ENCODE measurements at places on chromosomes 12 and 14.
A peak's percentile ranks its signal among the peaks of the same experiment; 100 is the strongest.

DNA sequence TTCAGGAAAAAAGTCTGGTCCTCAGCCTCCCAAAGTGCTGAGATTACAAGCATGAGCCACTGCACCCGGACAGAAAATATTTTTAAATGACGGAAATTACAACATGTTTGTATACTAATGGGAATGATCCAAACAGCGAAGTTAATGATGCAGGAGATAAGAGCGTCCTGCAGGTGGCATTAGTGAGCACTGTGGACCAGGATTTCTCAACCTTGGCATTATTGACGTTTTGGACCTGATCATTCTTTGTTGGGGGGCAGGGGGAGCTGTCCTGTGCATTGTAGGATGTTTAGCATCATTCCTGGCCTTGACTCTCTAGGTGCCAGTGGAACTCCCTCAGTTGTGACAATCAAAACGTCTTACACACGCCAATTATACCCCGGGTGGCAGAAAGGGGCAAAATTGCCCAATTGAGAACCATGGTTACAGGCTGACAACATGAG is 34.1 kb downstream of the SCFD1 start:
- DNase-seq = no peak

GRCh38 chr12:6569312-6569711 is 1.2 kb upstream of the NOP2 start:
- DNase-seq = no peak

DNA sequence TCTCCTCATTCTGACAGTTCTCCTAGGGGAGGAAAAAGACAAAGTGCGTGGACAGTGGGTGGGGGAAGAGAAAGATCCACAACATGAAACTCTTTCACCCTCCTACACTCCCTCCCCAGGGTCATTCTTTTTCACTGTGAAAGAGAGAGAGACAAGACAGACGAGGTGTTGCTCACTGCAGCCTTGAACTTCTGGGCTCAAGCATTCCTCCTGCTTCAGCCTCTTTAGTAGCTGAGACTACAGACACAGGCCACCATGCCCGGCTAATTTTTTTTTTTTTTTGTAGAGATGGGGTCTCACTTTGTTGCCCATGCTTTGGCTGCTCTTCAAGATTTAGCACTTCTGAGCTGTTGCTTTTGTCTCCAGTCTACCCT is 2.7 kb downstream of the GPX2 start:
- DNase-seq = no peak

- no peak for DNase-seq
Observed at GRCh38 chr12:72081777-72082176, 143.1 kb downstream of the TPH2 start.

DNA sequence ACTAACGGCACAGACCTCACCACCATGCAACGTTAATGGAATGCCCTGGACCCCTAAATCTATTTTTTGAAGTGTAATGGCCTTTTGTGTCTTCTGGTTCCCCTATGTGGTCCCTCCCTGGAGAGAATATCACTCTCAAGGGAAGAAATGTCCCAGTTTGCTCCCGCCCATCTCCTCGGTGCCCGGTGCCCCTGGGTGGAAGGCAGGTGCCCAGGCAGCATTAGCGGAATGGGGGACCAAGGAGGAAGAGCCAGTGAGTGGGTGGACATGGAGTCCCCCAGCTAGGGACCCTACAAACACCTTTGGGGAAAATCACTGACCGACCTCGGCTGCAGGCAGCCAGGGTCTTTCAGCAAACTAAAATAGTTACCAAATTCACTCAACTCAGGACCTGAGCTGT is 212.1 kb upstream of the RTL1 start:
- DNase-seq = no peak

GRCh38 chr12:118773956-118774723 is 207.2 kb upstream of the SRRM4 start:
- DNase-seq = no peak

GRCh38 chr14:70904373-70904772 is 2.9 kb upstream of the PCNX1 start:
- no peak for DNase-seq

DNA sequence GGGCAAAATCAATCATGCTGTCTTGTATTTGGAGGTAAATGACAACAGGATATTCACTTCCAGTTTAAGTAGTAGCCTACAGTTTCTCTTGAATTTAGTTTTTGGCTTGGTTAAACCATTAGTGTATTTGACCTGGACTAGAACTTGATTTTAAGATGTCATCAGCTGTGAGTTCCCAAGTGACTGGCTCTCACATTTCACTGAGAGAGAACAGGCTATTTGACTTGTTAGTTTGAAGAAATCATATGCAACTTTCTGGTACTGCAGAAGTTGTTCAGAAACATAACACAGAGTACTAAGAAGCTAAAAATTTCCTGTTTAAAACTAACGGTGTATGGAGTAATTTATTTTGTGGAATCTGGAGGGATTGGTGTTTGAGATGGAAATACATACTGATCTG is 22.3 kb downstream of the MNAT1 start:
- no peak for DNase-seq

DNA sequence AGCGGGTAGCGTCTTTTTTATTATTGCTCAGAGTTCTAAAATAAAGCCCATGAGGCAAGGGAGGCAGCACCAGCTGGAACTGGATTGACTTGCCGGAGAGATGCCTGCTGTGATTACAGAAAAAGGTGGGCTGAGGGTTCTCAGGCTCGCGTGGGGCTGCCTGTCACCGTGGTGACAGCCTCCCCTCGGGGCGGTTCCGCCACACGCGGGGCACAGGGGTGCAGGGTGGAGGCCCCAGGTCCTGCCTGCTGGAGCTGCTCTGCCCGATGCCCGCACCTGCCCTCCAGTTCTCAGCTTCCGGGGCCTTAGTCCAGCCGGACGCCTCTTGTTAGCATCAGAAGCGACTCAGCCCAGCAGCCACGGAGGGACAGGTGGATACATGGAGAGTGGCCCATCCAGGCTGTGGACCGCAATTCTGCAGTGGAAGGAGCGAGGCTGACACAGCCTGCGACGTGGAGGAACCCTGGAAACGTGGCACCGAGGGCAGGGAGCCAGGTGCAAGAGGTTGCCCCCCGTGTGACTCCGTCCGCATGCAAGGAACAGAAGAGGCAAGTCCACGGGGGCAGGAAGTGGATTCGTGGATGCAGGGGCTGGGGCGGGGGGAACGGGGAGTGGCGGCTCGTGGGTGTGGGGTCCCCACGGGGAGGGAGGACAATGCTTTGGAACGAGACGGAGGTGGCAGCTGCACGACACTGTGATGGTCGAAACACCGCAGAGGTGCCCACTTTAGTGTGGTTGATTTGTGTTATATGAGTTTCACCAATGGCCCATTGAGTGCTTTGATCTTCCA is 79.5 kb downstream of the GALNT9 start:
- no peak for DNase-seq

DNA sequence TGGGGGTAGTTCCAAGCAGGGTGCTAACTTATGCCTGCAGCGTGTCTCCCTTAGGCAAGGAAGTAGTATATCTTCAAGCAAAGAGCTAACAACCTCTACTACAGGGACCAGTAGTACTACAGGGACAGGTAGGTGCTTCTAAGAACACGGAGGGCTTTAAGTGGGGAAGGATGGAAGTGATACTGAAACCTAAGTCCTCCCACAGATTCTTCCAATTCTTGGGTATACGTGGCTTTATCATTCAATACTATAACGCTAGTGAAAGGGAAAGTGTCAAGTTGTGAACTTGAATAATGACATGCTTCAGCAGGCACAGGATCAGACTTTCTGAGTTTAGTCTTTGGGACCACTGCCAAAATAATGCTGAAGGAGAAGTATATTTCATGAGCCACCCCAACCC is 241.7 kb downstream of the CEP128 start:
- no peak for DNase-seq

- no peak for DNase-seq
Observed at GRCh38 chr12:80044694-80045046, 54.7 kb upstream of the OTOGL start.

- no peak for DNase-seq
Observed at GRCh38 chr14:77130386-77130785, 11.2 kb downstream of the ZDHHC22 start.

DNA sequence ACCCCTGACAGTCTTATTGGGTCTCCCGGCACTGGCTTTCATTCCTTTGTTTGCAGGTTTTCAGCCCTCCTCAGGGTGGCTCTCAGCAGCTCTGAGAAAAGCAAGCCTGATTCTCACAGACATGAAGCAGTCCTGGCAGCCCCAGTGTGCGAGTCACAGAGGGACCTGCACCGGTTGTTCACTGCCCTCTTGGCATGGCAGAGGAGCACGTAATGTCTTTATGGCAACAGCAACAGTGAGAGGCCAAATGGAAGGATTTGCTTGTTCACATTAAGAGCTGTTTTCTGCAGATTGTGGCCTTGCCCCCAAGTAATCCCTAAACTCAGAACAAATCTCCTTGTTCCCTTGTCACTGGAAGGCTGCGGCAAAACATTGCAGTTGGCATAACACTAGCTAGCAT is 3.4 kb downstream of the KCNA5 start:
- DNase-seq = no peak

DNA sequence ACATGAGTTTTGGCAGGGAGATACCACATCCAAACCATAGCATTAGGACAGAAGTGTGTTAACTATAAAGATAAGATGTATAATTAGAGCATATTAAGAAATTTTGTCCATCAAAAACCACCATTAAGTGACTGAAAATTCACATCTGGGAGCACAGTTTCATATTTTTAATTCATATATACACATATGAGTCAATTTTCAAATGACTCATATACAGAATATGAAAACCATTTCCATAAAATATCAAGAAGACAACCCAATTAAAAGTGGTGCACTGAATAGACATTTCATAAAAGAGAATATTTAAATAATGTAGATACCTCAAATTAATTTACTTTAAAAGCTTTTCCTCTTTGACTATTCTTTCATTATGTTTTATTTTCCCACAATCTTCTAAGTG is 25.3 kb downstream of the MUCL1 start:
- DNase-seq = no peak

GRCh38 chr14:71267691-71268090 is 360.4 kb downstream of the PCNX1 start:
- no peak for DNase-seq

- no peak for DNase-seq
Observed at GRCh38 chr12:6438345-6438744, 6.4 kb upstream of the CD27 start.

DNA sequence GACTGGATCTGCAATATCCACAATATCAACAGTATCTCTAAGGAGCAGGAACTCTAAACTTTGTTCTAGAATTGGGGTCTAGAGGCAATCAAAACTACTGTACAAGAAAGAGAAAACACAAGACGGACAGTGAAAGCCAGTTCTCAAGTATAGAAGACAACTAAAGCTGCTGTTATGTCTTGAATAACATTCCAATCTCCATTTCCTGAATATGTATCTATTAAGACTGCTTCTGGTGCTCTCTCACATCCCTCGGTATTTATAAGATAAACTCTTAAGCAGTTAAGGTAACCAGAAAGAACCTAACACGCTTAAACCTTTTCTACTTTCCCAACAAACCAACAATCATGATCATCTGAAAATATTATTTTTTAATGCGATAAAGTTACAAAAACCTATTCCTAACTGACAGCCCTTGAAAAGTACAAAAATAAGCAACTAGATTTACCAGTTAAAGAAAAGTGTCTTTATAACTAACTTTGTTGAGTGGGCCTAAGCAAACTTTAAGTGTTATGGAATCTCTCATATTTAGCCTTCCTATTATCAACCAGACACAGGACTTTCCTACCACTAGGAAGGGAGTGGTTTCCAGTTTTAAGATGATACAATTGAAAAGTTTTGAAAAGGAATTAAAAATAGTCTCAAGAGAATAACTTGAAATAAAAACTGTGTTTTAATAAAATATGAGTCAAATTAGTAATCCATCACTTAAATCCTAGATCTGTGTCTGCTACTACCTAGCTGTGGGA is 30.7 kb downstream of the NUMB start:
- no peak for DNase-seq

DNA sequence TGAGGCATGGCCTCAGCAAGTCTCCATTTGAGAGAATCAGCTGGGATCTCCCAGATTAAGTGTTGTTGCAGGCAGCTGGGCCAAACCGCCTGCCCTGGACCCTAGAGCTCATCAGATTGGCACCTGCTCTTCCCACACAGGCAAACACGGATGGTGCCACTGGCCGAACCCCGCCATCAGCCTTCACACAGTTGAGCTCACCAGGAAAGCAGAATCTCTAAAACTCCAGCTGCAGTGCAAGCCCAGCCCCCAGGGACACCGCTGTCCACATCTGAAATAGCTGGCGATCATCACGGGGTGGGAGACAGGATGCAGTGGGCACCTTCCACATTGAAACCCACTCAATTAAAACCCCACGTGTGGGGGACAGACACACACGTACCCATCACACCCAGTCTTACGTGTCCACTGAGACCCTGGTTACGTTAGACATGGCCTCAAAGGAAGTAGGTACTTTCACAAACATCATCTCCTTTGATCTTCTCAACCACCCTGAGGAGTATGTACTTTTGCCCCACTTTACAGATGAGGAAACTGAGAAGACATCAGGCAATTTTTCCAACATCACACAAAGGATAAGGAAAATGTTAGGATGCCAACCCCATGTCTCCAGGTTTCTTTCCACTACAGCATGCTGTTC is 88.8 kb downstream of the SINHCAF start:
- no peak for DNase-seq

DNA sequence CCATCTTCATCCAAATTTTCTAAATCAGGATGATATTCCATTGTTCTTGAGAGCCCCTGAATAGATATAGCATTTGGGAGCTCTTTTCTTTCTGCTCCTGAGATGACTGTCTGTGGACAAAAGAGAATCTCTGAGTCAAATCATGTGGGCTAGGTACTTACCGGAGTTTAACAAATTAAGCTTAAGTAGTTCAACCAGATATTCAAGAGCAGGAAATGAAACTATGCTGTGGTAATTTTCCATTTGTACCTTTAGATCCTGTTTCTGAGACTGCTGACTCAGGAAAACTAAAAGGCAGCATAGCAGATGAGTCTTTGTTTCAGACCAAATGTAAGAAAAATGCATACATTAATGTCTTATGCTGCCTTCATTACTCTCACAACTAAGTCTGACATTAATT is at the start of gene CLEC7A:
Gene CLEC7A (minus strand): TSS at position 158 of the 400 bp plus-strand sequence. CDS start 117 bp downstream, at position 41.
- peak; percentile 85 for DNase-seq

- no peak for DNase-seq
Observed at GRCh38 chr12:6923003-6923732, 4.6 kb upstream of the ATN1 start.

DNA sequence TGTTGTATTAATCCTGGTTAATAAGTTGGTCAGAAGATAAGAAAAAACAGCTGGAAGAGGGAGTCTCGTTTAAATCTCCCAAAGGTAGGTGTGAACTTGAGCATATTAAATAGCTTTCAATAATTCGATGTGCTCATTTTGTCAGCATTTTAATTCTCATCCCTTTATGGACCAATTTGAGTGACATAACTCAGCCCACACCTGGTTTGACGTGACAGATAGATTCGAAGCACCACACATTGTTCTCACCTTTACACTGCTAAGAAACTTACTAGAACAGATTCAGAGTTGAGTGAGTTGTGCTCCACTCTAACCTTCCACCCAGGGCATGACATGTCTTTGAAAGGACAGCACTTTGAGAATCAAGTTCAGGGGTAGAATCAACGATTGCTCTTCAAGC is 161.4 kb upstream of the GZMB start:
- no peak for DNase-seq

- no peak for DNase-seq
Observed at GRCh38 chr14:106493962-106494823, 967.8 kb downstream of the TMEM121 start.

- peak; percentile 27 for DNase-seq
Observed at GRCh38 chr14:64681796-64682710, 22.2 kb upstream of the PLEKHG3 start.

GRCh38 chr14:65566820-65567522 is 154.4 kb downstream of the FUT8 start:
- DNase-seq = no peak
